Right hindlimb (tissue), 1 donor: ENCODE measurements at places on chromosomes 2 and 18.

- DNase-seq, result peak; percentile 44
Measured at GRCh38 chr2:20106746-20107145, 55.3 kb upstream of the LAPTM4A start.

GRCh38 chr2:239013678-239013976, 165.7 kb downstream of the TWIST2 start:
- DNase-seq, result no peak

GRCh38 chr18:73733806-73734314, 413.8 kb downstream of the FBXO15 start:
- DNase-seq, result no peak

DNA sequence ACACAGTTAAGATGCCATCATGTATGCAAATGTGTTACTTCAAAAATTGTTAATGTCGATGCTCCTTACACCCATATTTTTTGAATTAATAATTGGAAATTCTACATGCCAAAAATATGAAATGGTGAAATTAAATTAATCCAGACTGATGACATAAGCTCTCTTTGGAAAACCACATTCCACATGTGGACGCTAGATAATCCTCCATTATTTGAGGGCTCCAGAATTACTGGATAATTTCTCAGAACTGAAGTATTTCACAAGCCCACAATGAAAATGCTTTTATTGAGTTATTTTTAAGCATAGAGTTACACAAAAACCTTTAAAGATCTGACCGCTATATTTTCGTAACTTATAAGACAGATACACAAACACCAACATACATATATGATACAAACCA, 47.8 kb downstream of the FARSB start:
- no peak for DNase-seq

GRCh38 chr18:50663626-50664441, 103.9 kb downstream of the MAPK4 start:
- no peak for DNase-seq

DNA sequence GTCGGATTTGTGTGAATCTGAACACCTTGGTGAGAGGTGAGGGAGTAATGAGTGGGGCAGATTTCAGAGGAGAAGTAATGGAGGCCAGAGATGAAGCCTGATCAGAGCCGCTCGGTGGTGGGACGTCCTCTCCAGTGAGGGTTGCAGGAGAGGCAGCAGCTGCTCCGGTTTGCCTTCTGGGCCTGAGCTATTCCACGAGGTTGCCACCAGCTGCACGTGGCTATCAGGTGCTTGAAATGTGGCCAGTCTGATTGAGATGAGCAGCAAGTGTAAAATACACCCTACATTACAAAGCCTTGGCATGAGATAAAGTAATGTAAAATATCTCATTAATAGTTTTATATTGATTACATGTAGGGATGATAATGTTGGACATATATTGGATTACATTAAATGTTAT, 10.8 kb upstream of the EFHD1 start:
- no peak for DNase-seq

- DNase-seq, result no peak
Measured at GRCh38 chr2:190881084-190881597, 520 bp downstream of the GLS start.

DNA sequence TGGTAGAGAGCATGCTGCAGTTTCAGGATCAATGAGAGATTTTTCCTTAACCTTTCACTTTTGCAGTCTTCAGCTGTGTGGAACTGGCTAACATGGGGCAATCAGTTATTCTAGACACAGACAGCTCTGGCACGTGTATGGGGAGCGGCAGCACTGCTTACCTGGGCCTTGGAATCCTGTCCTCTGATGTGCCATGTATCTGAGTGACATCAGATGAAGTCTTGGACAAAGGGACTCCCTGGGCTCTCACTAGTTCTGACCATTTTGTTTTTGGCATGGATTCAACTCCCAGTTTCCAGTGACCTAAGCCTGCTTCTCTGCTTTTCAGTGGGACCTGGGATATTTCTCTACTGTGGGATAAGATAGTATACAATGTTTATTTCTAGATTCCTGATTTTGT, 54.3 kb downstream of the RNF144A start:
- DNase-seq, result no peak

DNA sequence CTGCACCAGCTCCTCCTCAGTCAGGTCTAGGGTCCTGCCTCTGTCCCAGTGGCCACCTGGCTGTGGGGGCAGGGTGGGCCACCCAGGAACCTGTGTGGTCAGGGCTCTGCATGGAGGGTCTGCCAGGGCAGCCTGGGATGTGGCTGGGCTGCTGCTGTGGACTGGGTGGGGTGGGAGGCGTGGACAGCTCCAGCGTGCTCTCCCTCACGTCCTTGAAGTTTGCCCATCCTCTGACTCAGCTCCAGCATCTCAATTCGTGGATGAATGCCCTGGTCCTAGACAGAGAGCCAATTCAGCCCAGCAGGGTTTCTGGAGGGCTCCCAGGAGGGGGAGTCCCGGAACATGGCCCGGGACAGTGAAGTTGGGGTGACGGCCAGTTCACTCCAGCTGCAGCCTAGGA, 64.3 kb upstream of the EPAS1 start:
- no peak for DNase-seq

DNA sequence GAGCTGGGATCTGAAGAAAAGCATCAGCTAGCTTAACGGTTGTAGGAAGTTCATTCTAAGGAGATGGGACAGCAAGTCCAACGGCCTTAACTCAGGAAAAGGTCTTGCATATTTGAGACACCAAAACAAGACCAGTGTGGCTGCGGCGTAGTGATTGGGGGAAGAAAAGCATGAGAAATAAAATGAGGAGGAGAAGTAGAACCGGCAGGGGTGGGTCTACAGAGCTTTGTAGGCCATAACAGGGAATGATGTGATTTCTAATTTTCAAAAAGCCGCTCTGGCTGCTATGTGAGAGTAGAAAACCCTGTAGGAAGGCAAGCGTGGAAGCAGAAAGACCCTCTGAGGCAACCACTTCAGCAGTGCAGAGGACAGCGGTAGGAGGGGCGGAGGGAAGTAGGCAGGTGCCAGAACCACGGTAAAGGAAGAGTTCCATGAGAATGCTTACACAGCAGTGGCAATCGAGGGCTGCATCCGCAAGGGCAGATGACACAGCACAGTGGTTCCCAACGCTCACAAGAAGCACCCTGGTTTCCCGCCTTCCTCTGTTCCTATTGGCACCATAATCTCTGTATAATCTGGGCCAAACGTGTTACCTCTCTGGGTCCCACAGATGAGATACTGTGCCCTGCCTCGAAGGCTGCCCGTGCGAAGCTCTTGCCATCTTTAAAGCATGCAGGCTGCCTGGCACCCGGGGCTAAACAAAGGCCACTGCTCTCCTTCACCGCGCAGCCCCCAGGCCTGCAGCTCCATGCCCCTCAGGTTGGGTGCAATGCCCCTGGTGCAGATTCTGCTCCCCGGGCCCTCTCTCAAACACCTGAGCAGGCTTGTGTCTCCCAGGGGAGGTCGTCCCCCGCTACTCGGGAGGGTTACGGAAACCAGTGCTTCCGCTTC, 795 bp downstream of the ANKRD39 start:
- DNase-seq, result peak; percentile 14

GRCh38 chr2:120094795-120095194, 81.9 kb downstream of the EPB41L5 start:
- no peak for DNase-seq

- DNase-seq, result no peak
Measured at GRCh38 chr2:96391153-96391827, 55.7 kb downstream of the NCAPH start.

GRCh38 chr2:47560107-47560819, 157.3 kb downstream of the MSH2 start:
- no peak for DNase-seq

DNA sequence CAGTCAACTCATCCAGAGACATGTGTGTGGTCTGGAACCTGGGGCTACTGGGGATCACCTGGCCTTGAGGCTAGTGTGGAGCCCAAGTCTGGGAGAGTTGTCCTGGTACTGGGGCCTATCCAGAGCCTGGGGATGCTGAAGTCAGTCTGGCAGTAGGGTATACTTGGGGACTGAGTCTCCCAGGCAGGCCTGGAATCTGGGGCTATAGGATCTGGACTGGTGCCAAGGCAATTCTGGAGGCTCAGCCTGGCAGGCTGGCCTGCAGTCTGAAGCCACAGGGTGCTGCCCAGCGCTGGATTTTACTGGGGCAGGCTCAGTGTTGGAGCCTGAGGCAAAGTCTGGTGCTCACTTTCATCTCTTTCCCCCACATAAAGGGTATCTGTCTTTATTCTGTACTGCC, 46.5 kb downstream of the AQP4 start:
- no peak for DNase-seq

- DNase-seq, result no peak
Measured at GRCh38 chr2:40284797-40285196, 167.1 kb downstream of the SLC8A1 start.

- DNase-seq, result no peak
Measured at GRCh38 chr2:179195141-179195540, 69.5 kb downstream of the SESTD1 start.

DNA sequence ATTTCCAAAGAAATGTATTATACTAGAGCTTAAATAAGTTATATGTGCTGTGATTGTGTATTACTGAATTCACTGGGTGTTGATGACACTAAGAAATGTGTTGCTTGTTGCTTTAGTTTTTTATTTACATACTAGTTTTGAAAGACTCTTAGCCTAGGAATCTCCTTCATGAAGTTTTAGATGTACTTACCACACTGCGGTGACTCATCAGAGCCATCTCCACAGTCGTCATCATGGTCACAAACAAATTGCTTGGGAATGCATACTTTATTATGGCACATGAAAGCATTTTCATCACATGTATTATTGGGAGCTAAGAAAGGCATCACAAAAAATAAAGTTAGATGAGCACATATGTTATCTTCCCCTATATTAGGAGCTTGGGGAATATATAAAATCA, 1624.2 kb downstream of the LRP1B start:
- no peak for DNase-seq

DNA sequence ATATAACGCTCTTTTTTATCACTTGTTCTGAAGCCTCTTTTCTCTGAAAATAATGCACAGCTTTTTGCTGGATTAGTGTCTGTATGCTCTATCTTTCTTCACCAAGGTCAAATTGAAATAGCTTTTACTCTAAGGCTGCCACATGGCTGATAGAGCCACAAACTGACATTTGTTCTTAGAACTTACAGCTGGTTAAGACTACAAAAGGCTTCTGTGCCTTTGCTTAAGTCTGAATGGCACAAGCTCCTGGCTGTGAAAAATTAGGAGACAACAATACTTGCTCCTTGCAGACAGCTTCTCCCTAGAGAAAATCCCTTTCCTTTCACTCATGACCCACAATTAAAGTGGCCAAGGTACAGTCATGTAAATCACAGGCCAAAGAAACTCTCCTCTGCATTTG, 515.3 kb downstream of the DSC3 start:
- no peak for DNase-seq

- no peak for DNase-seq
Measured at GRCh38 chr2:110105608-110106467, 9.8 kb downstream of the MALL start.

DNA sequence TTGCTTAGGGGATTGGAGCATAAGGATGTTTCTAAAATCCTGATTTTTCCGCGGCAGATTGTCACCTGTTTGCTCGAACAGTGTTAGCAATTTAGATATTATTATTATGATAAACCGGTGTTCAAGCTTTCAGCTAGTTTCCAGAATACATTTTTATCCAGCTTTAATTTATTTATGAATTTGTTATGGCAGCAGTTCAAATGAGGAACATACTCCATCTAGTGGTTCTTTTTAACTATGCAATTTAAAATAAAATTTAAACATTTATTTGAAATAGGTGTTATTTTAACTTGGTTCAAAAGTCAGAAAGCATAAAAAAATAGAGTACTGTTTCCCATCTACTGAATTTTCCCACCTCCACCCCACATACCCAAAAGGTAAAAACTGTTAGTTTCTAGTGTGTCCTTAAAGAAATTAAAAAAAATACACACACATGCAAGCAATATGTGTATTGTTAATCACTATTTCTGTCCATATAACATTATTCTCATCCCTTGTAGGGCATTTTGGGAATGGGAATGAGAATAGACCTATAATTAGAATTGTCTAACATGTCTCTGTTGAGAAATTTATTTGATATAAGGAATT, 23.2 kb downstream of the ACOXL start:
- DNase-seq, result no peak

DNA sequence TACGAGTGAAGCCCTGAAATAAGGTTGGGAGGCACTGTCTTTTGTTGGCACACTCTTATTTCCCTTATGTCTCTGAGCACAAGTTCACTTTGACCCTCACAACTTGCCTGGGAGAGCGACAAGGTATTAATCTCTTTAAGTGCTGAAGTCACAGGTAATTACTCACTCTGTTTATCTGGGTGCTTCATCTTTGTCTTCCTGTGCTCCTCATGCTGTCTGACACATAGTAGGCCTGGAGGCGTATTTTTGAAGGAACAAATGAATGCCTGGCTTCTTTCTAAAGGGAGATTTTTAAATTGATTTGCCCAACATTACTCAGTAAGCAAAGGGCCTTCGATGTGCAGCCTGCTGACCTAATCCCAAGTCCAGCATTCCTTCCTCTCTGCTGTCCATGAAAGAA, 507.1 kb upstream of the TNP1 start:
- DNase-seq, result no peak

DNA sequence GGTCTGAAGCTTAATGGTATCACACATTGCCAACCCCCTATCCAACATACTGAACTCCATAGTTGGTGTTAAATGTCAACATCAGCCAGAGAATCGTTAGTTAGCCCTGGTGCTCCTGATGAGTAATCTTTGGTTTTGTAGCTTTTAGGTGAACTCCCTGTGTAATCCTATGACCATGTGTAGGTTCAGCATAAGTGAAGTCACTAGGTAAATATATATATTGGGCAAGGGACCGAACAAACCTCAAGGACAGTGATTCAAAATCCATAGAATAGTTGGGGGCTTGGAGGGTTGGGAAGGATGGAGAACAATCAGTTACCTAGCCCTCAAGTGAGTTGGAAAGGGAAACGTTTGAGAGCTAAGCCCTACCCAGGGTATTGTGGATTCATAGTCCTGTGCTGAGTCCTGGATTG, 16.0 kb upstream of the AP1S3 start:
- no peak for DNase-seq

DNA sequence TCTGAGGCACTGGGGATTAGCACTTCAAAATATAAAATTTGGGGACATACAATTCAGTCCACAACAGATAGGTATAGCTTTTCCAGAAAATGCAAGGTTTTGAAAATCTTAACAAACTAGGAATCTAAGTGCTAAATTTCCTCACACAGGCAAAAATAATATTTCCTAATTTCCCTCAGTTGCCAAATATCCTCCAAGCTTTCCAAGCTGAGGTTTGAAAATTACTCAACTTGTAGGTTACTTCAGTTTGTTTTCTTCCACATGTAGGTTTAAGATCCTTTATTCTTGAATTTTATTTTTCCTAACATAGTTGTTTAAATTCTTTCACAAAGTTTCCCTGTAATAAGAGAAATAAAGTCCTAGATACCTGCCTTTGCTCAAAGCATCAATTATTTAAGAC, 192.9 kb upstream of the NRXN1 start:
- DNase-seq, result no peak
